Naive thymus-derived CD4-positive, alpha-beta T cell (primary cell): ENCODE measurements at places on chromosomes 2 and 18. TPM values are rescaled to one million over a fixed set of nuclear protein-coding genes. Genes with fewer than 3 reads are reported as not detected.

- DNase-seq: no peak
Observed at GRCh38 chr2:118845005-118845521, 2.4 kb downstream of the EN1 start.

DNA sequence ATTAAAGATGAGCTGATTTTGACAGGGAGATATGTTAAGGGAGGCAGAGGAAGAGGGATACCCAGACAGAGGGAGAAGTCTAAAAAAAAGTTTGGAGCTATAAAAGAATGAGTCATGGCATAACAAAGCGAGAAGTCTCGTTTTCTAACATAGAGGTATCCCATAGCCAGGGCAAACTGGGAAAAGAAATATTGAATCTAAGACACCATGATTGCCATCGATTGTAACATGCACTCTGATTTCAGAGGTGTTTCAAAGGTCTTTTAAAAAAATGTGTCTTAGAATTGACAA is 110.7 kb downstream of the MDH1 start:
- no peak for DNase-seq

DNA sequence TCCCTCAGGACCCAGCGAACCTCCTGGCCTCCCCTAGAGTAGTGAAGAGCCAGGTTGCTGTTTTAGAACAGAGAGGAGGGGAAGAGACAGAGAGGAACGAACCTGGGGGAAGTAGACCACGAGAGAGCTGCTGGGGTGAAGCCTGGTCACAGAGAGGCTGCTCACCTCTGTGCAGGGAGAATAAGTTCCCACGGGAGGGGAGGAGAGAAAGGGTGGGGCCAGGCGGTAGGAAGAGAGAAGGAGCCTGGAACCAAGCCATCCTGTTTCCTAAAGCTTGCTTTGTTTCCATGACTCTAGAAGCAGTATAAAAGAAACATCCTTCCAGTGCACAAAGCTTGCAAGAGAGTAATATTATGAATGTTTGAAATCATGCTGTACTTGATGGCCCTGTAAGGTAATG is 147.9 kb downstream of the MYT1L start:
- DNase-seq: no peak

DNA sequence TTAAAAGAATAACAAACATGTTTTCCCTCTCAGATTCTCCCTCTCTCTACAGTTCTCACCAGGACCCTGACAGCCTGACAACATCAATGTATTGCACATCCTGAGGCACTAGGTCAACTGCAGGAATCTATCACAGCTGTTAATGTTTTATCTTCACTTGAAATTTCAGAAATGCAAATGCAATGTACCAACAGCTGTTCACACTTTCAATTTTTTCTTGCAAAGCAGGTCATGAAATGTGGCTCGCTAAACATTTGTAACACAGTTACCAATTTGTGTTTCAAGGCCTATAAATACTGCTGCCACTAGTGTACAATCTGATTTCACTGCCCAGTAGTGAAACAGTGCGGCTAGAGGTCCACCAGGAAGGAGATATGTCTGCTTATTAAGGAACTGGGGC is 147.8 kb downstream of the EXOC6B start:
- no peak for DNase-seq

- DNase-seq: no peak
Observed at GRCh38 chr18:2636126-2636631, 19.3 kb upstream of the SMCHD1 start.

DNA sequence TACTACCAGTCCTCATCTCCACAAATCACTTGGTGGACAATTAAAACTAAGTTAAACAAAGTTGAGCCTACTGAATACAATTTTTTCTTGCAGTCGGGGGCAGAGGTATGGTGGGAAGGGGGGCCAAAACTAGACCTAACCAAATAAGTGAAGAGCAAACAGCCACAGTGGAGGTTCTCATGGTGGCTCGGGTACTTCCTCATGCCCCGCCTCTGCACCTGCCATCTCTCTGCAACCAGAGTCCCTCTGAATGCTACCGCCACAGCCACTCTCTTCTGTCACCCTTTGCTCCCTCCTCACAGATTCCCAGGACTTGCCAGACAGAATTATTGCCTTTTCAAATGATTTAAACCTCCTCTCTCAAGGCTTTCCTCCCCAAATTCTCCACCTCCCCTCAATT is 204.2 kb downstream of the TMEM247 start:
- no peak for DNase-seq

The SLC4A5 gene
- 20.8 TPM for total RNA-seq

The OTOF gene
- not detected for total RNA-seq

DNA sequence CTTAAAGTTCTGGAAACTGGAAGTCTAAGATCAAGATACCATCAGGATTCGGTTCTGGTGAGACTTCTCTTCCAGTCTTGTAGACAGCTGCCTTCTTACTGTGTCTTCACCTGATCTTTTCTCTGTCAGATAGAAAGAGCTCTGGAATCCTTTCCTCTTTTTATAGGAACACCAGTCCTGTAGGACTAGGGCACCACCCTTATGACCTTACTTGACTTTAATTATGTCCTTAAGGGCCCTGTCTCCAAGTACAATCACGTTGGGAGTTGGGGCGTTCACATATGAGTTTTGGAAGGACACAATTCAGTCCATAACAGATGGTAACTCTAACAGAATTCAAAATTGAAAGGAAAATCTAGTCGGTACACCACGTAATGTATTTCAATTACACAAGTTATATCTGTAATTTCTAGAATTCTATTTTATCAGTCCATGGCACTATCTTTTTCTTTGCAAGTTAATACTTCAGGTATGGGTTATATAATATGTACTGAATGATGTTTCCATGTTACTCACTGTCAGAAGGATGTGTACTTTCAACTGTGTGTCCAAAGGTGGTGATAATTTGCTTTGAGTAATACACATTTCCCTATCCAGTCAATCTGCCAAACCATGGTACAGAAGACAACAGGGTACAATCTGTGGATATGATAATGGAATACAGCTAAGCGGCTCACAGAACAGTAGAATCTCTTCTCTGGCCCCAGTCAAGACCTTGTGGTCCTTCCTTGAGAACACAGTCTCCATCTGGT is 1.2 kb upstream of the SCYGR5 start:
- DNase-seq: no peak

GRCh38 chr2:185984670-185985069 is 246.1 kb downstream of the FSIP2 start:
- DNase-seq: no peak

GRCh38 chr2:141482697-141483096 is 648.1 kb downstream of the LRP1B start:
- DNase-seq: no peak

The TLX2 gene
- not detected for total RNA-seq

DNA sequence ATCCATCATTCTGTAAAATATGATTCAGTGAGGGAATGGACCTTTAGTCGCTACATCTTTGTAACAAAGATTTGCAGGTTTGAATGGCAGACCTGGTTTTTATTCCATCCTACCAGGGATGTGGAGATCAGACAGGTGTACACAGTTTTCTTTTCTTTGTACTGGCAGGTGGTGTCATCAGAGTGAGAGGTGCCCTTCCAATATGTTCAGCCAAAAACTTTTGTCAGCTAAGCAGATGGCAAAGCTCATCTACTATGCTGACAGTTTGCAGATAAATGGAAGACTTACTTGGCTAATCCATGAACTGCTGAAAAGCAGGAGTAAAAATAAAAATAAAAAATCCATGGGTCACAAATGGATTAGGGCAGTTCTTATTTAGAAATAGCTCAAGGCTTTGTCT is 185.5 kb upstream of the DOK6 start:
- DNase-seq: no peak

- no peak for DNase-seq
Observed at GRCh38 chr2:226461981-226462380, 337.6 kb downstream of the IRS1 start.

GRCh38 chr18:55838841-55839240 is 250.8 kb upstream of the TCF4 start:
- DNase-seq: no peak
